NCI-H460 (cell line): ENCODE measurements at places on chromosomes 13 and 19. TPM values are rescaled to one million over a fixed set of nuclear protein-coding genes. Genes with fewer than 3 reads are reported as not detected.

The WTIP gene
- 6.6 and 8.2 TPM in 2 replicates for total RNA-seq

The GJB6 gene
- total RNA-seq = not detected in 2 replicates

The PSG3 gene
- not detected in 2 replicates for total RNA-seq

The FLT1 gene
- not detected in 2 replicates for total RNA-seq

The LRP3 gene
- 9.9 and 10.4 TPM in 2 replicates for total RNA-seq

The RNF17 gene
- total RNA-seq = not detected in 2 replicates

The MAST1 gene
- 1.7 TPM in 2 replicates for total RNA-seq

The CXCL17 gene
- not detected in 2 replicates for total RNA-seq

The ESD gene
- 128 and 138 TPM in 2 replicates for total RNA-seq

The SMIM7 gene
- 96.1 and 96.5 TPM in 2 replicates for total RNA-seq
